ENCODE measurements at places on chromosomes 2 and 18. TPM values are rescaled to one million over a fixed set of nuclear protein-coding genes. Genes with fewer than 3 reads are reported as not detected.

DNA sequence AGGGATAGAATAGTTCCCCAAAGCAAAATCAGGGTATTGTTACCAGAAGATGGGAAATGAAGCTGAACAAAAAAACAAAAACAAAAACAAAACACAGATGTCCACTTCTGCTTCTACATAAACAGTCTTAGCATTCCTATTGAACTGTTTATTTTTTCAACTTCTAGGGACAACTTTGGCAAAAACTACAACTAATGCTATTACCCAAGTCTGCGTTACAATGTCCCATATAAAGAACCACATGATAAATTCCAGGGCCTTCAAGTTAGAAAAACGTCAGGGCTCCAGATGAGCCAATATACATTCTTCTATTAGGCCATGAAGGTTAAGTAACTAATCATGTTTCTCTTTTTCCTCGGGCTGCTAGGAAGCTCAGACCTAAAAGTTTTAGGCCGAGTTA lies 16.9 kb downstream of the PID1 start:
- no peak overlapping the region for H3K4me3 ChIP-seq
- no peaks in the 10 kb centered on the region for H3K4me1 ChIP-seq
- H3K36me3 ChIP-seq, result no peaks in the 10 kb centered on the region
- H3K27me3 ChIP-seq, result no peaks in the 10 kb centered on the region

ELOA2 gene
- total RNA-seq, result not detected

RIT2 gene
- total RNA-seq, result 7.1 TPM

GRCh38 chr2:202091476-202091875 lies 18.4 kb downstream of the KIAA2012 start:
- H3K27ac ChIP-seq, result no peak overlapping the region
- no peak overlapping the region for H3K4me3 ChIP-seq
- H3K27me3 ChIP-seq, result no peaks in the 10 kb centered on the region
- no peaks in the 10 kb centered on the region for H3K36me3 ChIP-seq
- DNase-seq, result no peak

DNA sequence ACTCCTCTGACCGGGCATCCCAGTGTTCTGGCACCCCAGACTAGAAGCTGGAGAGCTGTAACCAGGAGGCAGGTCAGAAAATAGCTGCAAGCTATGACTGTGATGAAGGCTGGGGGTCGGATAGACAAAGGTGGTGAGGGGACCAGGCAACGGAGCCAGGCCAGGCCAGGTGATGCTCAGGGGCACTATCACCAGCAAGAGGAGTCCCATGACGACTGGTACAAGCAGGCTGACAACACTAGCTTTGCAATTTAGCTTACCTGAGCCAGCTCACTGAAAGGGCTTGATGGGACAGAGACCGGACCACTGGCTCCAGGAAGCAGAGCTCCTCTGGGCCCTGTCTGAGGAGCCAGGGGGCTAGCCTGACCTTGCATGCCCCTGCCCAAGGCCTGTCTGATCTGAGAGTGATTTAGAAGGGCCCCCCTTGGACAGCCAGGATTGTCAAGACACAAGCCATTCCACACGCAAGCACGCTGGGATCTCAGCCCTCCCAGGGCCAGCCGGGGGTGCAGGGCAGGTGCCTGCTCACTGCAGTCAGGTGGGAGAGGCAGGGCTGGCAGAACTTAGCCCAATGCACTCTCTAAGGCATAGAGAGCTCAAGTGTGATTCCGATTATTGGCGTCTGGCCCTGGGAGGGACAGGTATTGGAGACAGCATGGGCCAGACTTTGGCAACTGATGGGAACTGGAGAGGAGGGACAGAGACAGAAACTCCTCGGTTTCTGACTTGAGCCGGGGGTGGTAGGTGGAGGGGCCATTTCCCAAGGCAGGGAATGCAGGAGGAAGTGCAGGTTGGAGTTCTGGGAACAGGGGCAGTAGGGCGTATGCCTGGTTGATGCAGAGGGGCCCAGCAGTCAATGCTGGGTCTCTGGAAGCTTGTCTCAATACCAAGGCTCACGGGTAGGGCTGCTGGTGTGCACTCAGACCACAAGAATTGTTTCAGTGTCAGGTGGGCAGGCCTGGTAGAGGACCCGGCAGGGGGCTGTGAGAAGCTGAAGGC lies 47.7 kb downstream of the MYO7B start:
- H3K4me1 ChIP-seq, result no peaks in the 10 kb centered on the region
- no peak overlapping the region for H3K4me3 ChIP-seq
- no peak for DNase-seq

GKN1 gene
- not detected for total RNA-seq

DNA sequence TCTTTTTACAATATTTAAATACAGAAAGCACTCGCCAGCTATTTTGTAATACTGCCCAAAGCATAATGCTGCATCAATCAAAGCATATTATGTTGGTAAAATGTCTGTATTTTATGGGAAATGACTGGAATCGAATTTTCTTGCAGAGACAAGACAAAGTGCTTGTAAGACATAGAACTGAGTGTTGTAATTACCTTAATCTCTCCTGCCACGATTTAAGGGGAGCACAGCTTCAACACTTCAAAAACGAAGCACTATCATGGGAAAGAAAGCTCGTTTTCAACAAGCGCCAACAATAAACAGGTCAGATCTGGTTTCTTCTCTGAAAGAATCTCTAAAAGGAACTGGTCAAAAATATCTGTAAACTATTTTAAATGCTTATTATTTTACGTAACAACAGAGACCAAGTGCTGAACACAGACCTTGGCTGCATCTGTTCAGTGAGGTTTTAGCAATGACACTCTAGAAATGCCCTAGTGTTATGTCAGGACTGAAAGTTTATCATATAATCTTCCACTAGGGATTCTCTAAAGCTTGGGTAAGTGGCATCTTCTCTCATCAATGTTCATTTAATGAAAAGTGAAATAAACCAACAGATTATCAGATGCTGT lies 19.0 kb downstream of the RND3 start:
- H3K36me3 ChIP-seq, result peaks cover 2% of the 10 kb centered on the region
- no peaks in the 10 kb centered on the region for H3K27me3 ChIP-seq
- H3K27ac ChIP-seq, result no peak overlapping the region
- DNase-seq, result no peak
- no peak overlapping the region for H3K4me3 ChIP-seq

NTSR2 gene
- 1.1 TPM for total RNA-seq

- H3K4me1 ChIP-seq, result no peaks in the 10 kb centered on the region
- H3K27me3 ChIP-seq, result no peaks in the 10 kb centered on the region
- H3K4me3 ChIP-seq, result no peak overlapping the region
- no peaks in the 10 kb centered on the region for H3K36me3 ChIP-seq
- DNase-seq, result no peak
Measured at GRCh38 chr2:198129609-198130008, 325.2 kb downstream of the PLCL1 start.

TMEM169 gene
- 7.7 TPM for total RNA-seq

DNA sequence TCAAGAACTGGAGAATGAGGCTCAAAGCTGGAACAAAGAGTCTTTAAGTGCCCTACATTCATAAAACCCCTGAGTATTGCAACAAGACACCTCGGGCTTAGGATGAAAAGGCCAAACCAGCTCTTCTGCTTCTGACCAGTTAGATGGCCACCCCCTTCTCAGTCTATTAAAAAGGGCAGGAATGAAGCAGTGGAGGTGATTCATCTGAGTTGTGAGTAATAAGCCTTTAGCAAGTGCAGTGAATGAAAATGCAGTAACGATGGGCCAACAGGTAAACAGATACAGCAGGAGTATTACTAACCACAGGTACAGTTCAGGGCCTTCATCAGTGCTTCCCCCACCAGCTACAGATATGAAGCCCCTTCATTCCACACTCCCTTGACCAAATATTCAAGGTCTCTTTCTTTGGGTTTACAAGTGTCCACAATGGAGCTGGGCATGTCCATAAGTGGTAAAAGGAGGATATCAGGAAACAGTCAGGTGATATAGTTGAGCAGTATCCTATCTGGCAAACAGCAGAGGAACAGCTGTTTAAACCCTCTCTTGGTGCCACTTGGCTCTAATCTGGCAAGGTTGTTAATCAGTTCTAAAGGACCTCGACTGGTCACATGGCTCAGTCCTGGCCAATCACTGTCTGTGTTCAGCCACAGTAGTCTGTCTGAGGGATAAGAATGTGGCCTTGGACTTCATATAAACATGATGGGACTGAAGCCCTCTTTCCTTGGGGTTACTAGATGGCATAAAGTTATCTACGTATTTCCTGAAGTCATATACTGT lies 17.8 kb downstream of the SERPINB13 start:
- H3K27me3 ChIP-seq, result no peaks in the 10 kb centered on the region
- H3K4me3 ChIP-seq, result no peak overlapping the region
- DNase-seq, result no peak
- no peaks in the 10 kb centered on the region for H3K36me3 ChIP-seq
- H3K27ac ChIP-seq, result no peak overlapping the region
- no peaks in the 10 kb centered on the region for H3K4me1 ChIP-seq

DNA sequence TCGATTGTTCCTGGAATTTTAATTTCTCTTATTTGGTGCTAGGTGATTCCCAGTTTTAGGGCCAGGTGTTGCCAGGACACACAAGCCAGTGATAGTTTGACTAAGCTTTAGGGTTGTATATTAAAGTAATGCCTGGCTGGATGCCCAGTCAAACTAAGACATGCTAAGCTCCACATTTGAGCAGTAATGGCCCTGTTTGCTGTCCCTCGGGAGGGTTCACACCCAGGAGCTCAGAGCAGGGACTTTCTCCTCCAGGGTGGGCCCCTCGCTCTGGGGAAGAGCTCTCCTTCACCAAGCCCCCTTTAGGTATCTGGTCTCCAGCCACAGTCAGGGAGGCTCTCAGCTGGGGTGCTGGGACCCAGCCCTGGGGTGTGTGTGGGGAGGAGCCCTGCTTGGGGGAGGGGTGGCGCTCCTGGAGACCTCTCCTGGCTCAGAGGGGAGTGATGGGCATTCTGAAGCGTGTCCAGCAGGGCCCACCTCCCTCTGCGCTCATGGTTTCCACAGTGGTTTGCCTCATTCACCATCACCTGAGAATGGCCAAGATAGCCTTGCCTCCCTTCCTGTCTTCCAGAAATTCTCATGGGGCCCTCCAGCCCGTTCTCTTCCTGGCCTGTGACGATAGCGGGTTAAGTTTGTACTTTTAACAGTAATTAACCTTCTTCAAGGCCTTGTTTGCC lies 31.7 kb downstream of the INPP4A start:
- peaks cover 69% of the 10 kb centered on the region for H3K4me1 ChIP-seq
- H3K36me3 ChIP-seq, result peaks cover 12% of the 10 kb centered on the region
- H3K27me3 ChIP-seq, result no peaks in the 10 kb centered on the region
- H3K4me3 ChIP-seq, result no peak overlapping the region
- no peak overlapping the region for H3K27ac ChIP-seq

GRCh38 chr18:62325806-62326645 lies 916 bp downstream of the TNFRSF11A start:
- no peak overlapping the region for H3K27ac ChIP-seq
- H3K36me3 ChIP-seq, result no peaks in the 10 kb centered on the region
- peaks cover 21% of the 10 kb centered on the region for H3K4me1 ChIP-seq

DNA sequence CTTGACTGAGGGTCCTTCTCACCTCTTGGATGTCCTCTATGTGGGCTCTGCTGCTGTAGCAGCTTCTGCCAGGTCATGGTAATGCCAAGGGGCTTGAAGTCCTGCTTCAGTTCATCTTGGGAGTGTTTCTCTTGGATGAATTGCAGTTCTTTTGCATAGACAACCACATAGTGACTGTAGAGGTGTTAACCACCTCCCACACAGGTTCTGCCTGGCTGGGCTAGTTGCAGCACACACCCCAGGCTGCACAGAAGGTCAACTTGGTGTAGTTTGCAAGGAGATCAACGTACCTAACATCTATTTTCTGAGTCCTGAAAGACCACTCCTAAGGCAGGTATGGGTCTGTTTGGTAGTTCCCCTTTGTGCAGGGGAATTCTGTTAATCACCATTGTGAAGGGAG lies 108.1 kb downstream of the ADCYAP1 start:
- no peaks in the 10 kb centered on the region for H3K27me3 ChIP-seq
- DNase-seq, result no peak
- no peak overlapping the region for H3K4me3 ChIP-seq
- H3K4me1 ChIP-seq, result no peaks in the 10 kb centered on the region
- H3K36me3 ChIP-seq, result no peaks in the 10 kb centered on the region

DNA sequence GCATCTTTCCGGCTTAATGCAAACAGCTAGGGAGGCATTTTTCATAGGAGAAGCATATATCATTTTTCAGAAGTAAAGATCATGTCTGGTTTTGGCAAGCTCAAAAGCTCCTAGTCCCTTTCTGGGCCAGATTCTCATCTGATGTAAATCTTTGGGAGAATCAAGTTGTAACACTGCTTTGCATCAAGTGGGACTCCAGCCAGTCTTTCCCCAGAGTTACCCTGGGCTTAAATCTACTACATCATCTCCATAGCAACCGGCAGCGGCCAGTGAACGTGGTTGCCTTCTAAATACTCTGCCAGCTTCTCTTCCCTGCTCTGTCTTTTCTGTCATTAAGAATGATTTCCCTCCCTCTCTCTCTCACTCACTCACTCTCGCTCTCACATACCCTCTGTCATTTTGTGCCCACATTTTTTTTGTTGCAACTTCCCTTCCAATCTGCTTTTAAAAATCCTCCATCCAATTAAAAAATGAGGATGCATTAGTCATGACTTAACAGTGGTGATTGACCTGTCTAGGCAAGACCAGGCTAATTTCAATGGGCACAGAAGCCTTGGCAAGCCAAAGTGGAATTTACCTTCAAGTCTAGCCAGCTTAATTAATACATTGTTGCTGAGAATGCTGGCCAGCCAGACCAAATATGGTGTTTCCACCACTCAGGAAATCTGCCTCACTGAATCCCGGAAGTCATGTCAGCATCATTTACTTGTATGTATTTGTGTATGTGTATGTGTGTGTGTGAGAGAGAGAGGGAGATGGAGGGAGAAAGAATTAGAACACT lies 93.0 kb downstream of the NRP2 start:
- peaks cover 4% of the 10 kb centered on the region for H3K36me3 ChIP-seq
- peak overlapping the region; percentile 5 for H3K27ac ChIP-seq
- peaks cover 20% of the 10 kb centered on the region for H3K4me1 ChIP-seq
- DNase-seq, result peak; percentile 72
- no peaks in the 10 kb centered on the region for H3K27me3 ChIP-seq
- H3K4me3 ChIP-seq, result no peak overlapping the region

AQP12A gene
- not detected for total RNA-seq

RTP5 gene
- 5.3 TPM for total RNA-seq

SFTPB gene
- total RNA-seq, result not detected

LDLRAD4 gene
- total RNA-seq, result 43.9 TPM

PDCD1 gene
- total RNA-seq, result 0.20 TPM

DNA sequence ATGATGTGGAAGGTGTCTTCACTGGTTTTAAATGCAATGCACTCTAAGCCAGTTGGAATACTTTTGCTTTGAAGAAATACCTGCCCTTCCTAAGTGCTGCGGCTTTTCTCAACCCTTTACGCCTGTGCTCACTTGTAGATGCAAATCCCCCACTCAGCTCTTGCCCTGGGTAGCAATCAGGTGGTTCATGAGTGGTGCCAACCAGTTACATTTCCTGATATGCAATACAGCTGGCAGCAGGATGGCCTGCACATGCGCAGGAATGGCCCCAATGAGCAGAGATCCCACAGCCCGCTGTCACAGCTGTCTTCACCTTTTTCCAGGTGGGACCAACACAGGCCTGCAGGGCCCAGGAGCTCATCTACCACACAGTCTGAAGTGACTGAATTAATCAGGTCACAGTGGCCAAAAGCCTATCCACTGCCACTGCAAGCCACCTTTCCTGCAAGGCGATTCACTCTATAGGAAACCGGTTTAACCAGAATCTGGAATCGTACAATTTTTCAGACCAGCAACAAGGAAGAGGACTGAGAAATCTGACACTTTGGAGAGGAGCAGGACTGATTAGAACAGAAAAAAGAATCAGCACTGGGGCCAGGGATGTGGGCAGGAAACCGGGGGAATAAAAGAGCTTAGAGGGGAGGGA lies 247.8 kb downstream of the MYT1L start:
- no peak for DNase-seq
- peaks cover 3% of the 10 kb centered on the region for H3K4me1 ChIP-seq
- no peak overlapping the region for H3K4me3 ChIP-seq
- H3K27ac ChIP-seq, result no peak overlapping the region
- no peaks in the 10 kb centered on the region for H3K36me3 ChIP-seq
